Right renal cortex interstitium (tissue), 3 donors: ENCODE measurements at places on chromosomes 16 and 17. TPM values are rescaled to one million over a fixed set of nuclear protein-coding genes. Genes with fewer than 3 reads are reported as not detected.

DNA sequence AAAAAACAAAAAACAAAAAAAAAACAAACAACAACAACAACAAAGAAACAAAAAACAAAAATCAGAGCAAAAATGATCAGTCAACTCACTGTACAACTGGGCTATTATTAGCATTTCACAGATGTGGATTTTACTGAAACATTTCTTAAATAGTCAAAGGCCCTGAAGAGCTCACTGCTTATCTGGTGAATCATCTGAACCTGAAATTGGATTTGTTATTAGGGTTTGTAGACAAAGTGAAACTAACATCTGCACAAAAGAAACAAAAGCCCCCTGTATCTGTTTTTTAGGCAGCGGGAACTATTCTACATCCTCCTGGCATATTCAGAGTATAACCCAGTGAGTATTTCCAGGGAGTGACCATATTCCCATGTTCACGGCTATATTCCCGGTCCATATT is 32.6 kb upstream of the KSR1 start:
- DNase-seq: no peak

GRCh38 chr16:3001316-3001715 is 11.4 kb upstream of the CLDN9 start:
- DNase-seq: no peak

DNA sequence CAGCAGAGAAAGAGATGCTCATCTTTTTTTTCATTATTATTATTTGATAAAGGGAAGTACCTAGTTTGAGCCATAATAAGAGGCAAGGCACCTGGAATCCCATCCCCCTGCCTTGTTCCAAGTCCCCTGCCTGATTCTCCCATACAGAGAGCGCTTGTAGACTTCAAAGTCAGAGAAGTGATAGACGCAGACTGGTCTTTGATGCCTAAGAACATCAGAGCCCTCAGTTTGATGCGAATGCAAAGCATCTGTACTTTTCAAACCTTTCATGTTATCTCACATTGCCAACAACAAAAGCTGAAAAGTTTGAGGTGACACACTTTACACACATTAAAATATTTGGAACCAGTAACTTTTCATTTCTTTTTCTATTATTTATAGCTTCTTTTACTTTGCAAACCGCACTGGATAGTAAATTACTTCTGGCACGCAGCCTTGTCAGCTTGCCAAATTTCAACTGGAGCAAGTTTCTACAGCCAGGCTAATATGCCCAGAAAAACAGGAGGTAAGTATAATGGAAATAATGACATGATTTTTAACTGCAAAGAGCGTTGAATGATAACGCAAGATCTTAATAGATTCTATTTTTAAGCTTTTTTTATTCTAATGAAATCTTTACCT is 5.9 kb upstream of the UTP6 start:
- no peak for DNase-seq

- no peak for DNase-seq
Measured at GRCh38 chr16:54594601-54595391, 308.2 kb upstream of the IRX3 start.

- no peak for DNase-seq
Measured at GRCh38 chr17:61494325-61495160, 42.3 kb downstream of the TBX4 start.

DNA sequence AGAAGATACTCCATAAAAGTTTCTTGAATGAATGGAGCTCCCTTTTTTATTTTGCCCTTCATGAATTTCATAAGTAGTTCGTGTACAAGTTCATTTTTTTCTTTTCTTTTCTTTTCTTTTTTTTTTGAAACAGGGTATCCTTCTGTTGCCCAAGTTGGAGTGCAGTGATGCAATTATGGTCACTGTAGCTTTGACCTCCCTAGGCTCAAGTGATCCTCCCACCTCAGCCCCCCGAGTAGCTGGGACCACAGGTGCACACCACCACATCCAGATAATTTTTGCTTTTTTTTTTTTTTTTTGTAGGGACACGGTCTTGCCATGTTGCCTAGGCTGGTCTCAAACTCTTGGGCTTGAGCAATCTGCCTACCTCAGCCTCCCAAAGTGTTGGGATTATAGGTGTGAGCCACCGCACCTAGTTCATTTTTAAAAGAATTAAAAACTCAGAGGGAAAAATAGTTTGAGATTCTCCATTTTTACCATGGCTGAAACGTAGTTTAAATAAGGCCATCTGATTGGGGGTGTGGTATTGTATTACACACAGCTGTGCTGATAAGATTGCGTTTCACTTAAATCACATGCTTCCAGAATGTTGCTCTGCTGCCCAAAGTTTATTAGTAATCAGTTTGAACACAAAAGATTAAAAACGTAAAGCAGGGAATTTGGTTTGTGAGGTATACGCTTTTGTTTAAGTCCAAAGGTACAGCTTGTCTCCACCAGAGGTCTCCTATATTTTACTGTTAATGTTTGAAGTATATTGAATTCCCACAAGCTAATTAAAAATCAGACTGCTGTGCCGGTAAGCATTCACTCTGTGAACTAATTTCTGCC is 154.1 kb downstream of the SOCS1 start:
- no peak for DNase-seq

DNA sequence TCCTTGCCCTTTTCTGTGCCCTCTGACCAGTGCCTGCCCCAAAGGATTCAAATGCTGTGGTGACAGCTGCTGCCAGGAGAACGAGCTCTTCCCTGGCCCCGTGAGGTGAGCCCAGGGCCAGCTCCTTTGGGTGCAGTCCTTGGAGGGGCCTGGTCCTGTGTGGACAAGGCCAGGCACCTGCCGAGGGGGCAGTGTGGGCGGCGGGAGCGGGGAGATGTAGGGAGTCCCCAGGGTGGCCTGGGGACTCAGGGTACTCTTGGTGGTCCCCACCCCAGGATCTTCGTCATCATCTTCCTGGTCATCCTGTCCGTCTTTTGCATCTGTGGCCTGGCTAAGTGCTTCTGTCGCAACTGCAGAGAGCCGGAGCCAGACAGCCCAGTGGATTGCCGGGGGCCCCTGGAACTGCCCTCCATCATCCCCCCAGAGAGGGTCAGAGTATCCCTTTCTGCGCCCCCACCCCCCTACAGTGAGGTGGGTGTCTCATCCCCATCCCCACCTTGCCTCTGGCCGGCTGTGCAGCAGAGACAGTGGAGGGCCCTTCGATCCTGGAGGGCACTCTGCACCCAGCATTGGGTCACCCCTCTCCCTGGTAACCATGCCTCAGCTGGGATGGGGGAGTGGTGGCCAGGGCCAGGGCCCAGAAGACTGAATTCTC is 4.4 kb downstream of the TMEM92 start:
- DNase-seq: no peak

- DNase-seq: no peak
Measured at GRCh38 chr17:66814026-66814425, 20.9 kb upstream of the CACNG5 start.

DNA sequence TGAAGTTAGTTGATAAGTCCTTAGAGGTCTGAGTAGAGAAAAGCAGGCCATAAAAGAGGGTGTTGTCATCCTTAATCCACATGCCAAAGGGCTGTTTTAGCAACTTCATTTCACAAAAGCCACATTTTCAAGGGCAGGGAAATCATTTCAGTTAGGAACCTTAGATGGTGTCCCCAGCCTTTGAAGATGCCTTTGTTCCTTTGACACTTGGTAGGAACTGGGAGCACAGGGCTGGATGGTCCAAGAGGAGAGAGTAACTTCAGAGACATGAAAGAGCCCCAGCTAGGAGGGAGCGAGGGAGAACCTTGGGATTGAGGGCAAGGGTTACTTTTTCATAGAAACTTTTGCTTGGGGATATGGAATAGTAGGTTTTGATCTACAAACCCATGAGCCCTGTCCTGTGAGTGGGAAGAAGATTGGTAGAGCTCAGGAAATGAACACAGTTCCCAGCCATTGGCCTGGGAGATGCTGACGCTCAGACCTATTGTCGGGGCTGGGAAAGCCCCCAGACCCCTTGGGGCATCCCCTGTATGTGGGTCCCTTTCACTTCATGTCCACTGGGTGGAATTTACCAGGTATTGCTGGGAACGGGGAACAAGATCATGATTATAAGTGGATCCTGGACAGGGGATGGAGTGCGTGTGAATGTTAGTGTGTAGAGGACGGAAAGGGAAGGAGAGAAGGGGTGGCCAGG is 18.9 kb downstream of the MSI2 start:
- no peak for DNase-seq

Gene HS3ST2
- 0.20 TPM for polyA plus RNA-seq

Gene SECTM1
- 1.2 TPM for polyA plus RNA-seq

Gene AMDHD2
- polyA plus RNA-seq: 18.6 TPM

Gene KRT40
- not detected for polyA plus RNA-seq

Gene SLC12A3
- 39.5 TPM for polyA plus RNA-seq

Gene CD300H
- 0.57 TPM for polyA plus RNA-seq

Gene KRT20
- 0.37 TPM for polyA plus RNA-seq

Gene MYH13
- 0.12 TPM for polyA plus RNA-seq

Gene CDH15
- 1.9 TPM for polyA plus RNA-seq

Gene YBX2
- 1.8 TPM for polyA plus RNA-seq

Gene TPSG1
- 0.49 TPM for polyA plus RNA-seq

Gene APRT
- polyA plus RNA-seq: 78.8 TPM

Gene GRB7
- 31.9 TPM for polyA plus RNA-seq

Gene TLCD1
- polyA plus RNA-seq: 17.0 TPM
